ENCODE measurements at places on chromosomes 4 and X.

GRCh38 chrX:102863735-102864134 is 73.3 kb upstream of the RAB40AL start:
- peak; percentile 68 for DNase-seq

GRCh38 chrX:23478561-23478960 is 143.9 kb downstream of the PTCHD1 start:
- no peak for DNase-seq

DNA sequence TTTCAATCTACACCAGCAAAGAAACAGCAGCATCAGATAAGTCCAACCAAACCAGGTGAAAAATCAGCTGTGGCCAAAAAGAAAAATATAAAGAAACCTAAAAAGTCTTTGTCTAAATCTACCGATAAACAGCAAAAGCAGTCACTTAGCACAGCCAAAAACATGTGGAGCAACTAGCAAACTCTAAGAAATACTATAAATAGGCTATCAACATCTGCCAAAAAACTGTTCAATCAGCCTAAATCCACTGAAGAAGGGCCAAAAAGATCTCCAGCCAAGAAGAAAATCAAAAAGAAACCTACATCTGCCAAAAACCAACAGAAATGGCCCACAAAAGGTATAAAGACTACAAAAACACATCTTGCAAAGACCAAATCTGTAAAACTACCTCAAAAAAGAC is 36.7 kb upstream of the CABS1 start:
- no peak for DNase-seq

DNA sequence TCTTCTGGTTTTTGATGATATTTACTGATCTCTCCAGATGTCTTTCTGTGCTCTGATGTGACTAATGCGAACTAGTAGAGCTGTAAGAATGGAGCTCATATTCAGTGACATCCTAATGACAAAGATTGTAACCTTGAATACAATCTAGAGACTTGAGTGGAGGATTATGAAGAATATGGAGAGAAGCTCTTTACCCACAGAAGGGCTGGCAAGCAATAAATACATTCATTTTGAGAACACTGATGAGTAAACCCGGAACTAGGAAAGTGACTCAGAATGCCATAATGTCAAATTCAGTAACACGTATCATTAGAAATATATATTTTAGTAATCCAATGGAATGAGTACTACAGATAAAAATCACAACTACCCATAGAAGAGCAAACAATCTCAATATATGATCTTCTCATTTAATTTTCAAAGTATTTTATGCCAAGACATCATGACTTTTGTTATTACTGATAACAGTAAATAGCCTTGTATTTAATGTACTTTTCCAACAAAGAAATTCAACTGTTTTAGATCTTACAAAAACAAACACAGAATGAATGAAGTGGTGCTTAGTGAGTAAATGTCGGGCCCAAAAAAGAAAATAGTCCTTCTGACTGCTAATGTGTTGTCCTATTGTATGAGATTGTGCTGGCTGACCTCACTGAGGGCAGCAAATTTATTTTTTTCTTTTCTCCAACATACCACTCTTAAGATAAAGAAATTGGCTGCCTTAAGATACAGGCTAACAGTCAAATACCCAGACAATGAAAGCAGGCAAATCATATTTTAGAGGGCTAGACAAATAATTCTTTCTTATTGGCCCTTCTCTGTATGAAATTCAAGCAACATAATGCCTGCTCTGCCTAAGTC is 49.2 kb upstream of the HDAC8 start:
- no peak for DNase-seq

DNA sequence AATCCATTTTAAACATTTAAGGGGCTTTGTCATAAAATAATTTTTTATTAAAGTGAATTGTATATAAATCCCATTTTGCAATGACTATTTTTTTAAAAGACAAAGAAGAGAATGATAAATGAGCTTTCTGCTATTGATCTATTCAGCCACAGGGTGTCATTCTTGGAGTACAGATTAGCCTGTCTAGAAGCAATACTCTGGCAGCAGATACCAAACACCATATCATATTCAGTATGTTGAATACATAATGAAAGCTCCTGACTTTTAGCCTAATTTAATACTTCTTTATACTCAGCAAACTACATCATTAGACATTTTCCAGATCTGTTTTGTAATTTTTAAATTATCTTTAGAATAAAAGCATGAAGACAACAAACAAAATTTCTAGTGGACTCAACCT is 496.3 kb downstream of the PDGFC start:
- DNase-seq: no peak

GRCh38 chrX:131365766-131366165 is 76.7 kb upstream of the IGSF1 start:
- DNase-seq: no peak

- DNase-seq: no peak
Measured at GRCh38 chr4:84894621-84895020, 71.9 kb downstream of the WDFY3 start.

DNA sequence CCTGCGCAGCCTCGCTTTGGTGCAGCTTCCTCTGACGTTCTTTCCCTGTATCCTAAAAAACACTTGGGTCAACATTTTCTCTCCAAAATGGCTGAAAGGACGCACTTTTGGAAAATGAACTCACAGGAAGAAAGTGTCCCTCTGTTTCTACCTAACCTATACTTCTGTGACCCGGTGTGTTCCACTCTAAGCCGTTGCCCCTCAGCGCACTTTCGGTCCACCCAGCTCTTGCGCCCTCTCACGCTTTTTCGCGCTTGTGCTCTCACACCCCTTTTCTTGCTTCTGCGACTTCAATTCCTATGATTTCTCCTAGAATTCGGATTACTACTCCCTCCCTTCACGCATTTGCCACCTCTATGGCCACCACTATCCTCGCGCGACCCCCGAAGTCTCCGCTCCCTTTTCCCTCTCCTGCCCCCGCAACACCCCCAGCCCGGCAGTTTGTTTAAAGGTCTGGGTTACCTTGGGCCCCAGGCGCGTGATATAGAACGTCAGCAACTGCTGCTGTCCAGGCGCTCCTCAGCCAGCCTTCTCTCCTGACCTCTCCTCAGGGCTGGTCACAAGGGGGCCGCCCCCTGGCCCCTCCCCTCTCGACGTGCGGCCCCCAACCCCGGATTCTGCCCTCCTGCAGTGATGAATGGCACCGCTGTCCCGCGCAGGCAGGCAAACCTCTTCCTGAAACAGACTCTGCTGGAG is at the start of gene USP51:
TSS of gene USP51 (minus strand) at position 535 of the 696 bp plus-strand sequence. CDS start 909 bp downstream, outside the sequence.
- no peak for DNase-seq

DNA sequence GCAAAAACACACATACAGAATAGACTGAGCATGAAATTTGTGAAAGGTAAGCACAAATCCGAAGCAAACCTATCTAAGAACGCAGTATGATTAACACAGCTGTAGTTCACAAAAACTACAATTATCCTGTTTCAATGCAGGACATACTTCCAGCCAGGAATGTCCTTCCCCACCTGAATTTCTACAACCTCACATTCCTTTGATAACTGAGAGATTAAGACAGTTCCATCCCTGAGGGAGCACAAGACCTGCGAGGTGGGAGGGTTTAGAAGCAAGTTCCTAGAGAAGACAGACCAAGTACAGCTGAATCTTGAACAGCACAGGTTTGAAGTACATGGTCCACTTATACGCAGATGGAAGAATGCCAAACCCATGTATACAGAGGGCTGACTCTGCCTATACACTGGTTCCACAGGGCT is 10.6 kb downstream of the ABCG2 start:
- DNase-seq: no peak

DNA sequence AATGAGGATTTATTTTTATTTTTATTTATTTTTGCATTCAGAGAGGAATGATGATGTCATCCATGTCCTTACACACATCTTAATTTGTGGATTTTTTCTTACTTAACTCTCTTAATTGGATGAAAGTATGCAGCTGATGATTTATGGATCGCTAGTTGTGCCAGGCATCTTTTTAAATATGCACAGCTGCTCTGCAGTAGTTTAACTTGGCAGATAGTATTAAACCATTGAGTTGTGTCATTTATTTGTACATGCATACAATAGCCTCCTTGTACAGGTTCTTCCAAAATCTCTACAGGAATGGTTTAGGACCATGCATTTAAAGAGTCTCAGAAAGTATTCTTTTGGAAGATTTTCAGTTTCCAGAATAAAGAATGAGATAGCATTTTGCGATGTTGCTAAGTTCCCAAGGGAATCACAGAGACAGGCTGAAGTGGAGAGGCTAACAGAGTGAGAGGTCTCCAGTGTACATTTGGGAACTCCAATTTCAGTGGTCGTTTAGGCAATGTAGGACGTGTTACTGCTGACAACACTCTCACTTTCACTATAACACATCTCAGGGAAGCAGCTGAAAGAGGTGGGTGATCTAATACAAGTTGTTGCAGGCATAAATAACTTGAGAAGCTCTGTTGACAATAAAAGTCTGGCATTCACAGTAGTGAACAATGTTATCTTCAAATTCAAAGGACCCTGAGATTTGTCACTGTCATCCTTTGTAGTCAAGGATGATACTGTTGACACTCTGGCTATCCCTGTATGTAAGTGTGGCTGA is 49.9 kb upstream of the SCRG1 start:
- DNase-seq: no peak

DNA sequence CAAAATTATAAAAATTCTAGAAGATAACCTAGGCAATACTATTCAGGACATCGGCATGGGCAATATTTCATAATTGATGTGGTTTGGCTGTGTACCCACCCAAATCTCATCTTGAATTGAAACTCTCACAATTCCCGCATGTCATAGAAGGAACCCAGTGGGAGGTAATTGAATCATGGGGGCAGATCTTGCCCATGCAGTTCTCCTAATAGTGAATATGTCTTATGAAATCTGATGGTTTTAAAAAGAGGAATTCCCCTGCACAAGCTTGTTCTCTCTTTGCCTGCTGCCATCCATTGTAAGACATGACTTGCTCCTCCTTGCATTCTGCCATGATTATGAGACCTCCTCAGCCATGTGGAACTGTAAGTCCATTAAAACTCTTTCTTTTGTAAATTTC is 77.7 kb downstream of the DDX60 start:
- no peak for DNase-seq

DNA sequence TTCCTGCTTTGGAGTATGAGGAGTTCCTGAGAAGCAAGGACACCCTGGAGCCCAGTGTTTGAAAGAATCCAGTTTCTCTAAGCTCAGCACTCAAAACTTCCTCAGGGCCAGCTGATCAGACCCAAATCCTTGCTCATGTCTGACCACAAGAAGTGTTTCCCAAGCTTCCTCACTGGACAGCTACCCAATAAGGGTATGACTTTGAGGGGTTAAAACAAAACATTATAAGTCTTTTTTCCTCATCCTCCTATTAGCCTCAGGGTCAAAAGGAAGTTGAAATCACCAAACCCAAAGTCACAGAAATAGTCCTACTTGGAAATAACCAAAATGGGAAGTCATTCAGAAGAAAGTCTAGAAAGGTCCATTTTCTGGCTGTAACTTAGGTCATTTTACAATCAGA is 13.7 kb downstream of the ZBTB33 start:
- no peak for DNase-seq

DNA sequence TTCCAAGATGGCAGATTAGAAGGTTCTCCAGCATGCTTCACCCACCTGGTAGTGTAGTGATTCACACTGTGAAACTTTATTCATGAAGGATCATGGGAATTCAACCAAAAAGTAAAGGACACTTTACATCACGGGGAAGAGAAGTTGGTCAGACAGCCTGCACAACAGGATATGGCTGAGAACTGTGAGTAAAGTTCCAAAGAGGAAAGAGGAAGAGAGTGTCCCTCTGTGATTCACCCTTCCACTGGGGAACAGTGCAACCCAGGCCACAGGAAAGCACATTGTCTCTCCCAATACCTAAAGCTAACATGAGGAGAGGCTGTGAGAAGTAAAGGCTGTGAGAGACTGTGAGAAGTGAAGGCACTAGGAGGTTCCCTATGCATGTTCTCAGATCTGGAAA is 137.2 kb downstream of the STPG2 start:
- DNase-seq: no peak

GRCh38 chr4:163462556-163462955 is 11.0 kb downstream of the TKTL2 start:
- no peak for DNase-seq

DNA sequence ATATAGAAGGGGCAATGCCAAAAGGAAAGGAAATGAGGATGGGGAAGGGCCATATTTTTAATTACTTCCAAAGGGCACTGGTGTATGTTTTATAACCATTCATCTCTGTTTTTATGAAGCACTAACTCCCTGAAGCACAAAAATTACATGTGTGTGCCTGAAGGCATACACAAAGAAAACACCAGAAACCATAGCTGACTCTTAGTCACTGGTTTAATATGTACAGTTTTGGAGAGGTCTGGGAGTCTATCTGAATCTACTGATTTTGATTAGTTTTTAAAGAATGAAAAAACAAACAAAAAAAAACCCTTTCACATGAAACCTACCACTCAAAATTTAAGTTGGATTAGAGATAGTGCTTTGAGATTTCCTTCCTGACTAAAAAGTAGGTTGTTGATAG is 438.7 kb downstream of the RPA4 start:
- no peak for DNase-seq

- no peak for DNase-seq
Measured at GRCh38 chr4:78517050-78517652, 34.4 kb upstream of the ANXA3 start.

DNA sequence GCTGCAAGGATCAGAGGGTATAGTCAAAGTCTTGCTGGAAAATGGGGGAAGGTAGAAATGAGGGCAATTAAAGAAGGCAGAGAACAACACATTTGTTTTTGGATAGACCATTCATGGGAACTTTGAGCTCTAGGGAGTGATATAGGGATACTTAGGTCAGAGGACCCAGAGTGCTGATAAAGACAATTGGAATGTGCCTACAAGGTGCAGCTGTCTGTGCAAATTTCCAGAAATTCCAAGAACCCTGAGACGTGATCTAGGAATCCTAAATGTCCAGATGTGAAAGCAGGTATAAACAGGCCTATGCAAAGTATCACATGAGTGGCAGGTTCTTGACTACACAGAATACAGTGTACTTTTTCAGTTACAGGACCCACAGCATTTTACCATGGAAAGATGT is 24.2 kb downstream of the FNIP2 start:
- no peak for DNase-seq

- DNase-seq: no peak
Measured at GRCh38 chr4:186845137-186845842, 121.6 kb upstream of the FAT1 start.

DNA sequence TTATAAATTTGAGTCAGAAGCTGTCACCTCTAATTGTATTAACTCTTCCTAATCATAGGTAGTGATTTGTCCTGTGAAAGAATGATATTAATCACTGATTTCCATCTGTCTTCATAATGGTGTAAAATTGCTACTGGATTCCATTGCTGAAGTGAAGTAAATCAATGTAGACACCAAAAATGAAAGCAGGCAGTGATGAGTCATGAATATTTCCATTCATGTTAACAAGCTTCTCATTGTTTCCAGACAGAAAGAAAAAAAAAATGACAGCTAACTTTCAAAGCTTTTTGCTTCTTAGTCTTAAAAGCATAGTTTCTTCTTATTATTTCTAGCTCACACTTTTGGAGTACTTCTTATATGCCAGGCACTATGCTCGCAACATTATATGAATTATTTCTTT is 21.5 kb downstream of the FAM114A1 start:
- no peak for DNase-seq
